ENCODE measurements at places on chromosomes 2 and 18. TPM values are rescaled to one million over a fixed set of nuclear protein-coding genes. Genes with fewer than 3 reads are reported as not detected.

- DNase-seq, result no peak
Measured at GRCh38 chr2:112614201-112614840, 29.9 kb downstream of the CHCHD5 start.

- no peak for DNase-seq
Measured at GRCh38 chr2:228627510-228627909, 446.0 kb upstream of the SPHKAP start.

- no peak for DNase-seq
Measured at GRCh38 chr2:236633775-236634560, 64.3 kb downstream of the ACKR3 start.

DNA sequence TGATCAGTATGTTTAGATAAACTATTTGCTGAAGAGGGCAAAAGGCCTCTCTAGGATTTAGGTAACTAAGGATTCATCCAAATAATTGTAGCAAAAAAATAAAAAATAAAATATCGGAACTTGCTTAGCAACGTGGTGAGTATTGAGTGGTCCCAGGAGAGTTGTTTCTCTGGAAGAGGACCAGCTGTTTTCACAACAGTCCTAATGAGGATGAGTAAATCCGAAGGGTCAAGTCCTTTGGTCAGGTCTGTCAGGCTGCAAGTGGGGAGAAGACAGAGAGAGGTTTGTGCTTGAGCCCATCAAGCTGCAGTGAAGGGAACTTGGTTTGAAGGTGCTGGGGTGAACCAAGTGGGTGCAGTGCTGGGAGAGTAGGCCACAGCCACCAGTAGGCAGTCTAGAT is 539.2 kb downstream of the SLC4A3 start:
- no peak for DNase-seq

DNA sequence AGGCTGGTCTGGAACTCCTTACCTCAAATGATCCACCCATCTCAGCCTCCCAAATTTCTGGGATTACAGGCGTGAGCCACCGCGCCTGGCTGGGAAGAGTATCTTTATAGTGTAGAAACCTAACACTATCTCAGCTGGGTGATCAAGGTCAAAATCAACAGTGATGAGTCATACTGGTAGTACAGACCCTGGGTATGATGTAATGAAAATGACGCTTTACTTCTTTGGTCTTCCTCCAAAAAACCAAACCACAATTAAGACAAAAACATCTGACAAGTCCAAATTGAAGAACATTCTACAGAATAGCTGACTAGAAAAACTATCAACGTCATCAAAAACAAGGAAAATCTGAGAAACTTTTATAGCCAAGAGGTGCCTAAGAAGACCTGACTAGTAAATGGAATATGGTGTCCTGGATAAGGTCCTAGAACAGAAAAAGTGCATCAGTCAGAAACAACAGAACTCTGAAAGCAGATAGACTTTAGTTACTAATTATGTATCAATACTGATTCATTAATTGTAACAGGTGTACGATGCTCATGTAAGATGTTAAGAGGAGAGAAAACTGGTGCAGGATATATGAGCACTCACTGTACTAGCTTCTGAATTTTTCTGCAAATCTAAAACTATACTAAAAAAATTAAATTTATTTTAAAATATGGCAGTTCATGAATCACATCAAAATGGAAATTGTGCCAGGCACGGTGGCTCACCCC is 25.4 kb downstream of the PDCL3 start:
- no peak for DNase-seq

The ACTR1B gene
- 40.0 TPM for polyA plus RNA-seq

The OTX1 gene
- polyA plus RNA-seq, result 0.04 TPM

The AKAIN1 gene
- polyA plus RNA-seq, result not detected

The ANKRD62 gene
- 0.09 TPM for polyA plus RNA-seq

All from right lung (tissue), 10 donors.